ENCODE measurements at places on chromosomes 11 and 22.

- no peak for DNase-seq
These were observed at the start of gene ACCSL for GRCh38 chr11:44047931-44048431. ACCSL (plus strand) TSS chr11:44047981; CDS start chr11:44048037, 56 bp downstream.

GRCh38 chr11:120028181-120028896 is 109.6 kb downstream of the TRIM29 start:
- DNase-seq: no peak

DNA sequence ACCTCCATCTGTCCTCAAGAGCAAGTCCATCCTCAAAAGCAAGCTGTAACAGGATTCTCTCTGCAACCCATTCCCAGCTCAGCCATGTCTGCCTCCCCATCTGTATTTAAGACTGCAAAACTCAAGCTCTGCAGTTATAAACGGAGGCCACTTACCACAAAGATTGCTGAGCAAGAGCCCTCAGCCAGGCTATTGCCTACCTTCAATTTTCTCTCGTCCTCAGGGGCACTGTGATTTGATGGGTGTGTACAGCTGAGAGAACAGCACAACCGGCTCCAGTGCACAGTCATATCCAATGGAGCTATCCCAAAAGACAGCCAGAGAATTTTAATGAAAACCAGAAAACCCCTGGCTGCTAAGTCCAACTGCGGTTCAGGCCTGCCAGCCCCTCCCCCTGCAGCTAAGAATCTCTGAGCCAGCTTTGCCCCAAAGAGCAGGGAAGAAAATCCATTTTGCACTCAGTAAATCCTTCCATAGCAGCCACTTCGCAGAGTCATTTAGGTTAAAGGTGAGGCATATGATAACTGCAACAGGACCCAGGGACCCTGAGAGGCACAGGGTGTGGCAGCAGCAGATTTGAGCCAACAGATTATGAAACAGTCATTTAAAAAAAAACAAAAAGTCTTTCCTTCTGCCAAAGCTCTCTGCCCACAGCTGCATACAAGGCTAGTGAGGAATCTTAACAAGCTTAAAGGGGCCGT is 37.6 kb downstream of the RAB30 start:
- no peak for DNase-seq

DNA sequence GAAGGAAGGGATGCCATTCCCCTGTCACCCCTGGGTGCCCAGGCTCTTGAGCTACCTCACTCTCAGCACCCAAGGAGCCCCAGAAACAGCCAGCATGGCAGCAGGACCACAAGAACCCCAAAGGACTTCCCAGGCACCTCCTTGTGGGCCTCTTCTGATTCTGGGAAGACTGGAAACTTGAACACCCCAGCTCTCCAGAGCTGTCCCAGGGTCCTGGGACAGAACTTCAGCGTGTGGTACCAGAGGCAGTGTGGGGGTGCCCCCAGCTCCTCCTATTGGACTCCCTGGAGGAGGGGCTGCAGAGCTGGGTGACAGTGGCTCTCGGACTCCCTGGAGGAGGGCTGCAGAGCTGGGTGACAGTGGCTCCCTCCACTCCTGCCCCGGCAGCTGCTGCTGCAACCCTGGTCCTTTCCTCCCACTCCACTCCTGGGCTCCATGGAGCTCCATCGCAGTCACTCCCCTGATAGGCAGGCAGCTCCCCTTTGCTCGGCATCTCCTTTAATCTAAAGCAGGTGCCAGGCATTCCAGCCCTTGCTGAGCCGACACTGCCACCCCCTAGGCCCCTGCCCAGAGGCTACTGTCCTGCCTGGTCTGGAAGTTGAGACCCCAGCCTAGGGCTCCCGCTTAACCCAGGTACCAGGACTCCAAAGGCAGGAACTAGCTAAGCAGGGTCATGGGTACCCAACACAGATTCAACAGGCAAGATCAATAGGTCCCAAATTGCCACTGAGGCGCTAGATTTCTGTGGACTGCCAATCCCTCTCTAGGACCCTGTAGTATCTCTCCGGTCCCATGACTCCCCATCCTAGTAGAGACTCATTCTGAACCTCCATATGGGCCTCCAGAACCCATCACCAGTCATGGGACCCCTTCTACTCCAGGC is 2.7 kb downstream of the BCL9L start:
- no peak for DNase-seq

DNA sequence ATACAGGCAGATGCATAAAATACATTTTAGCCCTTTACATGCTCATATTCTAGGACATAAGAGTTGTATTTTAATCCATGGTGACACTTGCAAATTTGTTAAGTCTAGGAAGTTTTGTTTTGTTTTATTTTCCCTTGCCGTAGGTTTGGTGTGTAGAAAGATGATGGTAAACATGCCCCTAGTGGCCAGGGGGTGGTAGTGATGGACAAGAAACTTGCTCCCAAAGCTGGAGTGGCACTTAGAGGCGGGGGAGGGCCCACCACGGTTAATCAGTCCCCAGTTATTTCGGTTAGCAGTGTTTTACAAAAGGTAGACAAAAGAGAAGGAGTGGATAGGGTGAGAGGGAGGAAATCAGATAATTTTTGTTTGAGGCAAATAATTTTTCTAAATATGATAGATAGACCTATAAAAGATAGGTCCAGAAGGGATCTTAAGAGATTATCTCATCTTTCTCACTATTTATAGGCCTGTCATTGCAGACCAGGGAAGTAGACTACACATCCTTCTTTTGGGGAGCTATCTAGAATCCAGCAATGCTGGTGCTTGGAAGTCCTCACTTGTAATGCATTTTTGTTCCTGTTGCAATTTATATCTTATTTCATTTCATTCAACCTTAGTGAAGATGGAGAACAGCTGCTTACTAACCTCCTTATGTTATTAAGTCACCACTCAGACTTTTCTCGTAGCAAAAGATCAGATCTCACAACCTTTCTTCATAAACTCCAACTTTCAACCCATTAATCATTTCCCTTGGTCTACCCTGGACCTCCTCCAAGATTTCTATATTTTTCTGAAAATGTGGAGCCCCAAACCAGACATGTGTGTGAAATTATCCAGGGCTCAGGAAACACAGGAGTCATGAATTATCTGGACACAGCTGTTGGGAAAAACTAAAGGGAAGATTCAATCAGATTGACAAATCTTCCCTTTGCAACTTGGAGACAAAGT is 5.9 kb upstream of the BDNF start:
- no peak for DNase-seq

- no peak for DNase-seq
These were observed 36.4 kb downstream of the NRXN2 start for GRCh38 chr11:64686466-64687170.

DNA sequence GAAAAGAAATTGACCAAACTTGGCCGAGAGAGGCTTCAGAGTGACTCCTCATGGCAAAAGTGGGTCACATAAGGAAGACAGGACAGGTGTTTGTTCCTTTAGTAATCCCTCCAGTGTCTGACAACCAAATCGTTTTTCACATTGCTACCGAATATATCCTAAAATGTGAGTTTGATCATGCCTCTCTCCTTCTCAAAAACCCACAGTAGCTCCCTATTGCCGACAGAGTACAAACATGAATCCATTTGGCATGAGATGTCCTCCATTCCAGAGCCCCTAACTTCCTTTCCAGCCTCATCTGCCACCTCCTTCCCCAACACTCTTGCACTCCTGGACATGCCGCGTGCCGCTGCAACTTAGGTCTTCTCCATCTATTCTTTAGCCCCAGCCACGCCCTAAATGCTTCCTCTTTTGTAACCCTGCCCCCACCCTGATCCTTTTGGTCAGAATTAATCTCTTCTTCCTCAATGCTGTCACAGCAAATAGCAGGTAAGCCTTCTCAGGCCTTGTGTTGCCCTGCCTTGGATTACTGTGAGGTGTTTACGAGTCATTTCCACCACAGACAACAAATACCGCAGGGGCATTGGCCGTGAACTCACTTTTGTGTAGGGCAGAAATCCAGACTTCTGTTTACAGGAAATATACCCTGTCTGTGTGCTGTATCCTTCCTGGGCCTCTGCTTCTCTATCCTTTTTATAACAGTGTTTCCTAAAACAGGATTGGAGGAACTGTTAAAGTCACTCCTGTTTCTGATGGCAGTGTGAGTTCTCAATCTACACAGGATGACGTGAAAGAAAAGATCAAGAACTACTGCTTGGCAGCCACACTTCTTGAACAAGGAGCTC is 66.0 kb upstream of the FTH1 start:
- no peak for DNase-seq

DNA sequence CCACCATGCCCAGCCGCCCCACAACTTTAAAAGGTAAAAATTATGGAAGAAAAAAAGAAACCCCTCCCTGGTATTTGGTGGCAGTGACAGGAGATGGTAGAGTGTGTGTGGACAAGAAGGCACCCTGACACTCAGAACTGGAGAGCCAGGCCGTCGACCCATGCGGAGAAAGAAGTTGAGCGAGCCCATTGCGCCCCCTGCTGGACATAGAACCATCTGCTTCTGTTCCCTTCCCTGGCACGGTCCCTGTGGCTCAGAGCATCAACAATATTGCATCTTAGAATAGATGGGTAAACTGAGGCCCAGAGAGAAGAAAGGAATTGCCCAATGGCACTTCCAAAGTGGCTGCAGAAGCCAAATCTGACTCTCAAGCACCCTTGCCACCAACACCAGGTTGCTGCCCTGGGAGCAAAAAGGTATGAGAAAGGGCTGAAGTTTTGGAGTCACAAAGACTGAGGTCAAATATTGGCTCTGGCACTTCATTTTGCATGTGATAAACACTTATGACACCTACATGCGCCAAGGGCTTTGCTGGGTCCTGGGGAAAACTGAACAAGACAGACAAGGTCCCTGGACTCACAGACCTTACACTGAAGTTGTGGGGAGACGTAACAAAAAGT is 8.6 kb downstream of the MRPL11 start:
- peak; percentile 59 for DNase-seq

- no peak for DNase-seq
These were observed 251.4 kb downstream of the BLID start for GRCh38 chr11:121864660-121865059.

GRCh38 chr11:87369888-87370287 is 332.2 kb downstream of the TMEM135 start:
- DNase-seq: no peak

DNA sequence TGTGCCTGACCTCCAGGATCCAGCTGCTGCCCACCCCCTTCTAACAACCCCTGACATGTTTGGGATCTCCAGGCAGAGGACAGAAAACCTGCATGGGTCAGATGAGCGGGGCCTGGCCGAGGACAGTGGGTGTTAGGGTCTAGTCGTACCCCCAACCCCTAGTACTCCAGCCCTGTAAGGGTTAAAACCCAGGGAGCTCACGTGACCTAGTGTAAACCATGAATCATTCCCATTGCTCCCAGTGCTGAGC is 89.1 kb upstream of the CRYBB3 start:
- DNase-seq: no peak

DNA sequence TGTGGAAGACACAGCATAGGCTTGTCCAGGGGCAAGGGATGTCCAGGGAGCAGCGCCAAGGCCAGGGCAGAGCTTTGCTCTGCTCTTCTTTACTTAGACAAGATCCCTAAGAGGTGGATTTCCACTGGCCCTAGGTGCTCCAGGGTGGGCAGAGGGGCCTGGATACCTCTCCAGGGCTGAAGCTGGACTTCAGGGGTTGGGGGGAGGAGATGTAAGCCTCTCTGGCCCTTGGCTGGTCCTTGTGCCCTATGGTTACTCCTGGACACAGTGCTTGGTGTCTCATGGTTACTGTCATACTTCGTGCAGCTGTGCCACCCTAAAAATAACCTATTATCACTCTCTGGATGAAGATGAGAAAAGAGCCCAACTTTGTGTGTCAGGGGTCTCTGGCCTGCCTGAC is 12.9 kb upstream of the KCNJ11 start:
- DNase-seq: no peak

- no peak for DNase-seq
These were observed 7.2 kb upstream of the CYTH4 start for GRCh38 chr22:37275134-37275533.

GRCh38 chr11:67301313-67301921 is 1.9 kb upstream of the SSH3 start:
- no peak for DNase-seq

GRCh38 chr22:19629331-19629719 is 85.0 kb upstream of the SEPTIN5 start:
- no peak for DNase-seq

- no peak for DNase-seq
These were observed 1.6 kb downstream of the KCNJ1 start for GRCh38 chr11:128865490-128865889.

DNA sequence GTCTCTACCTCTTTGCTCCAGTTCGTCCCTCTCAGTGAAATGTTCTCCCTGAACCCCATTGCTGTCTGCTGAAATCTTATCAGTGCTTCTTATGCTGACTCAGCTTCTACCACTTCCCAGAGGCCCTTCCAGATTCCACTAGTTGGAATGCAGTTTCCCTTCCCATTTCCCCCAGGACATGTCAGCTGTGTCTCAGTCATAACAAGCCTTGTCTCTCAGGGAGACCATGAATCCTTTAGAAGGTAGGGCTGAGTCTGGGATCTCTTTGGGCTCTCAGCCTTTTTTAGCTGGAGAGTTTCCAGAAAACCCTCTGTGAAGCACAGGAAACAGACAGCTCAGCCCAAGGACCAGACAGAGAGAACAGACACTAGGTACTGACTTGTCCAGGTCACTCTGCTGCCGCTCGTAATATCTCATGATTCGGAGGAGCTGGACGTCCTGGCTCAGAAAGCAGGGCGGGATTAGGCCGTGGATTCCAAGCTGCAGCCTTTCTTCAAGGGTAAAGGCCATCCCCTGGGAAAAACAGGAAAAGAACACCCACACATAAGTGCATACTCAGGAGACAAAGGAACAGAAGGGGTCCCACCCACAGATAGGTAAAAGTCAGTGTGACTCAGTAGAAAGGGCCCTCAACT is 113.0 kb downstream of the ME3 start:
- no peak for DNase-seq

GRCh38 chr11:9874466-9874865 is 210.6 kb downstream of the SWAP70 start:
- DNase-seq: no peak

GRCh38 chr22:49820984-49821383 is 6.7 kb downstream of the BRD1 start:
- DNase-seq: no peak

- DNase-seq: no peak
These were observed 729.4 kb downstream of the OPCML start for GRCh38 chr11:132802947-132803346.

GRCh38 chr22:24063361-24063760 is 52.3 kb downstream of the CABIN1 start:
- no peak for DNase-seq

DNA sequence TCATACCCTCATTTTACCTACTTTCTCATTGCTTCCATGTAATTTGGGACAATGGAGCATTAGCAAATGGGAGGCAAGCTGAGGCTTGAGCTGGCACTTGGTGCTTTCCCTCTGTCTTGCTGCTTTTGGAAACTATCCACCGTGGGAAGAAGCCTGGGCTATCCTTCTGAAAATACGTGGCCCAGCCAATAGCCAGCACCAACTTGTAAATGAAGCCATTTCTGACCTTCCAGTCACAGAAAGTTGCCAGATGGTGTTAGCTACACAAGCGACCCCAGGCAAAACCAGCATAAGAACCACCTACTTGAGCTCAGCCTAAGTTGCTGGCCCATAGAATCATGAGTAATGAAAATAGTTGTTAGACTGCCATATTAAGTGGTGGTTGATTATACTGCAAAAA is 18.5 kb upstream of the SPON1 start:
- no peak for DNase-seq

- no peak for DNase-seq
These were observed 971.4 kb downstream of the DLG2 start for GRCh38 chr11:84655712-84656111.

- no peak for DNase-seq
These were observed 41.7 kb upstream of the AQP11 start for GRCh38 chr11:77547863-77548551.
